Neural crest cell (in vitro differentiated cells): ENCODE measurements at places on chromosomes 6 and 20. TPM values are rescaled to one million over a fixed set of nuclear protein-coding genes. Genes with fewer than 3 reads are reported as not detected.

Gene FAM83C
- not detected in 2 replicates for total RNA-seq

Gene MYLK4
- total RNA-seq, result 0.80 and 0.96 TPM in 2 replicates

DNA sequence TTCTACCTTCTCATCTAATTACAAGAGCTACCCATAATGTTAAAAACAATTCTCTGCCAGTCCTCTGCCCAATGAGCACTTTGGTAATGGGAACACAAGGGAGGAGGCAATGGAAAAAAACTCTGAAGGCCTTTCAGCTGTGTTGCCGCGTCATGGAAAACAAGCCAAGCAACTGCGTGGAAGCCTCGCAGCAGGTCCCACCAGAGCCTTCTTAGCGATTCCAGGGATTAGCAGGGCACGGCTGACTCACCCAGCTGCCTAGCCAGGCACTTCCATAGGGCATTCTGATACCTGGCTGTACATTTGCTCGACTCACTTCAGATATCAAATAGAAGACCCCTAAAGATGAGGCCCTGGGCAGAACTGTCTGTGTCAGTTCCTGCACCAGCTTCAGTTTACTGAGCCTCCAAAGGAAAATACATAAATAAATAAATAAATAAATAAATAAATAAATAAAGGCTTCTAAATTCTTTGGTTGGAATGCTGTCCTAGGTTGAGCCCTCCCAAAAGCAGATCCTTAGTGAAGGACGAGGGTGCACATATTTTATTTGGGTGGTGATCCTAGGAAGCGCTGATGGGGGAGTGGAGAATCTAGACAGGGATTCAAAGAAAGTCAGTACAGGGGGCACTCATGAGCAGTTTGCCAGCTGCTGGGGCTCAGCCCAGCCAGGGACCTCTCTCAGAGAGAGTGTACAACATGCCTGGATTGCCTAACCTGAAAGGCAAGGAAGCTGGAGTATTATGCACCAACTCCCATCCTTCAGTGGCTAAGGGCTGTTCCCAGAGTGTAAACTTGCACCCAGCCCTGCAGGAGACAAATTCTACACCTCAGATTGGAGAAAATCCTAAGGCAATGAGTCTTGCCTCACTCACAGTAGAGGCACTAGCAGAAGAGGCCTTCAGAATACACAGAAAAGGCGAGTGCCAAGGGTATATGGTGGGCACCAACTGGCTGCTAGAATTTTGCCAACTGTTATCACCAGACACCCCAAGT, 18.2 kb downstream of the SNAP25 start:
- DNase-seq, result no peak

DNA sequence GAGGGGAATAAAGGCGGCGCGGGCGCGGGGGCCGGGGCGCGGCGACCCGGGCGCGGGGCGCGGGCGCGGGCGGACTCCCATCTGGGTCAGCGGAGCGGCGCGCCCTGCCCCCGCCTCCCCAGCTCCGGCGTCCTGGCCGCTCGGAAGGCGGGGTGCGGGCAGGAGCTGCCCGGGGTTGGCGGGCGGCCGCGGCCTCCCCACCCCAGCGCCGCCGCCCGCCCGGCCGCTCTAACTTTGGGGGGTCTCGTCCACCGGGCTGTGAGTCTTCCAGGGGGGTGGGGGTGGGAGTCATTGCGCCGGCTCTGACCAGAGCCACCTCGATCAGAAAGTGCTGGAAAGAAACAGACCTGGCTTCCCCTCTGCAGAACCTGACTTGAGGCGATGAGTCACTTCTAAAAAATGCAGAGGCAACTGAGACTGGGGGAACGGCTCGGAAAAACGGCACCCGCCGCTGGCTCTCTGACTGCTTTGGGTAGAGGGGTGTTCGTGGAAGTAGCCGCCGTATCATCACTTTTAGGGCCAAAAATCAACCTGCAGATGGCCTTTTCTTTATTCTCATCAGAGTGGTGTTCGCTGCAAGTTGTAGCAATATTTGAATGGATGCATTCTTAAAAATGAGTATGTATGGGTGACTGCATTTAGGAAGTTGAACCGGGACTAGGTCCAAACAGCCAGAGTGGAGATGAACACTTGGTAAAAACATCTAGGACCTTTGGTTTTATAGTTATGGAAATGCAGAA, 667 bp downstream of the CAP2 start:
- peak; percentile 29 for DNase-seq

- no peak for DNase-seq
These were observed 28.1 kb downstream of the RIPOR3 start for GRCh38 chr20:50663095-50663821.
